PC-9 (cell line): ENCODE measurements at places on chromosomes 5 and 9. TPM values are rescaled to one million over a fixed set of nuclear protein-coding genes. Genes with fewer than 3 reads are reported as not detected.
A peak's percentile ranks its signal among the peaks of the same experiment; 100 is the strongest.

- no peak for DNase-seq
Observed at GRCh38 chr5:57386958-57387357, 95.7 kb downstream of the ACTBL2 start.

DNA sequence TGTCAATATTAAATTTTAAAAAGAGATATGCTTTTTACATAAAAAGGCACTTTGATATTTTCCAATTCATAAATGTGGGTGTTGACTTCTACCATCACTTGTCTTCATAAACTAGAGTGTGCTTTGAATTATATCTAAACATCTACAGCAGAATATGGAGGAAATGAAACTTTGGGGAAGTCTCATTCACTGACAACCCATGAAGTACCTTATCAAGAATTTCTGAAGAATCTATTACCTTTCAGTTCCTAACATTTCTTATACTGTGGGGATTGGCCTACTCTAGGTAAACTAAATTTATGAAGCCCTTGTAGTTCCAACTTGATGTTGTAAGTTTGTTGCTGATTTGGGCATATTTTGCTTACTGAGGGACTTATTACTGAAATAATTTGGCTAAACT lies 81.9 kb downstream of the EMB start:
- DNase-seq: no peak

- no peak for DNase-seq
Observed at GRCh38 chr5:149018909-149019443, 43.9 kb downstream of the SH3TC2 start.

DNA sequence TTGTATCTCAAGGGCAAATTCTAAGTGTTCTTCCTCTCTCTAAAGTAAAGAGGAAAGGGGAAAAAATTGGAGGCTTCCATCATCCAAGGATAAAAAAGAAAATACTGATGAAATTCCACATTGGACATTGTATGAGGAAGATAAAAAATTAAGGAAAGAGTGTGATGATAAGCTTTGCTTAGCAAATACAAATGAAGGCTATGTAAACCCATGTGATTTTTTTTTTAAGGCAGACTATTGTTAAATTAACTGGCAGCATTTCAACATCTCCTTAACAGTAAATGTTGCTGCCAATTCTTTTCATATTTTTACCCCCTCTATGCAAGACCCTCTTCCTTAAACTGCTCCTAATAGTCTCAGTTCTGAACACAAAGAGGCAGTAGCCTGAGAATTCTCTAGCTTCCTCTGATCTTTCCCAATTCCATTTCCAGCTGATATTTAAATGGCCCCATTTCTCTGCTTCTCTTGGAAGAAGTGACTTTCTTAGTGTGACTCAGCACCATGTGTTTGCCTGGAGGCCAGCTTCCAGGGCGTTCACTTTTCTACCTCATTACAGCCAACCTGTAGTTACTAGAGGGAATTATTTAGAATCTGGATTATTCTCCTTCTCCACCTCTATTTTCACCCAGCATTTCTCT lies 159.7 kb downstream of the TLE1 start:
- DNase-seq: peak; percentile 81

- no peak for DNase-seq
Observed at GRCh38 chr5:78076351-78076750, 218.1 kb downstream of the AP3B1 start.

The PCDHA4 gene
- not detected in 2 replicates for total RNA-seq

DNA sequence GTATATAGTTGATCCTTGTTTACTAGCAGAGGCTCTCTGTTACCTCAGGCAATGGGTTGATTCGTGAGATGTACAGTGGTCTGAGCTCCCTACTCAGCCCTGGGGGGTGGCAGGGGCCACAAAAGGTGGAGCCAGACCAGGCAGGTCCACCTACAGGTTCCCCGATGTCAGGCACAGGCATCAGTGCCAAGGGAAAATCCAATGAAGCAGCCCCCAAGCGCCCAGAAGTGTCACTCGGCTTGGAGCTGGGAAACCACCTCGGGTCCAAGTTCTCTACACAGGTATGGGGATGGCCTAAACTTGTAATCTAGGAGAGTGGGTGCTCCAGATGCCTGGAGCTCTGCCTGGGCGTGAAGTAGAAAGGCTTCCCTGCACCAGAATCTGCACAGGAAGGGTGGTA lies 188.8 kb downstream of the KIAA0825 start:
- DNase-seq: no peak

DNA sequence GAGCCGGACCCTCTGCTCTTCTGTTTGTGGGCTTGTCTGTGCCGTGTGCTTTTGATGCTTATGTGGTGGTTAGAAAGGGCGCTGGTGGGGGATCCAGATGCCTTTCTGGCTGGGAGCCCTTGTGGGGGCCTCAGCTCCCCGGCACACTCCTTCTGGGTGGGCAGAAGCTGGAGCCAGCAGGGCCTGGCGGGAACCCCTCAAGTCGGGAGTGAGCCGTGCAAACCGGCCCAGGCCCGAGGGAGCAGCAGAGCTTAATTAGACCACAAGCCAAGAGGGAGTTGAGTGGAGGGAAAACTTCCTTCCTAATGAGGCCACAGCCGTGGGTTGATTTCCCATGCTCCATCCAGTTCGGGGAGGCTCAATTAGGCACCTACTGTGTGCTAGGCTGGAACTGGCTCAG lies 76.0 kb upstream of the RNU6ATAC start:
- no peak for DNase-seq

DNA sequence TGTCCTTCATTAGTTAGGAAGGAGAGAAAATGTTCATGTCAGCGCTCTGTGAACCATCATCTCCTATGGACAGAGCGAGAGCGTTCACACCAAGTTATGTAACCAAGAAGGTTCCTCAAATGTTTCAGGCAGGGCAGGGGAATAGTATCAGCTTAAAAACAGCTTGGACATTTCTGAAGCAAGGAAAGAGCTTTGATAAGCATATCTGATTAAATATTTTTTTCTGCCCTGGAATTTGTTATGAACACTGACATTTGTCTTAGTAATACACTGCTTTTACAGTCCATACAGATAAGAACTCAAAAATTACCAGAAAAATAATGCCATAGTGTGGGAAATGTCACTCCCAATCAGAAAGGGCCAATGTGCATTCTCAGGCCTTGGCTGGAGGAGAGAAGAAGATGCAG lies 66.3 kb upstream of the LIFR start:
- DNase-seq: no peak

GRCh38 chr9:88747768-88748167 lies 212.8 kb downstream of the NXNL2 start:
- DNase-seq: peak; percentile 39
